Heart left ventricle (tissue), 16 donors: ENCODE measurements at places on chromosomes 5 and 9.

DNA sequence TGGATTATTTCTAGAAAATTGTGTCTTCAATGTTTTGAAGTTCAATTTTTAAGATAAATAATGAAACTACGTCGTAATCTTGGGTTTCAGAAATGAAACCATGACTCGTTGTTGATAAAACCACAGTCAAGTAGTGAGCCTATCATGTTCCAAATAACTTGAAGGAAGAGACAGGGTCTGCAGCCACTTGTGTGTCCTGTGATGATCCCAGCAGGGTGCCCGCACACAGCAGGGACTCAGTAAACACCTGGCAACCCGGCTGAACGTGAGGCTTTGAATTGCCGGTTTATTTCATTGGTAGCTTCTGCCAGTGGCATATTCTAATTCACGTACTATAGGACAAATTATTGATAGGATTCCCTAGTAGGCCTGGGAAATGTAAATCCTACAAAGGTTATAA is 679.6 kb downstream of the IRX1 start:
- no peak for DNase-seq

GRCh38 chr9:128600099-128600498 is 47.7 kb downstream of the SPTAN1 start:
- no peak for DNase-seq

DNA sequence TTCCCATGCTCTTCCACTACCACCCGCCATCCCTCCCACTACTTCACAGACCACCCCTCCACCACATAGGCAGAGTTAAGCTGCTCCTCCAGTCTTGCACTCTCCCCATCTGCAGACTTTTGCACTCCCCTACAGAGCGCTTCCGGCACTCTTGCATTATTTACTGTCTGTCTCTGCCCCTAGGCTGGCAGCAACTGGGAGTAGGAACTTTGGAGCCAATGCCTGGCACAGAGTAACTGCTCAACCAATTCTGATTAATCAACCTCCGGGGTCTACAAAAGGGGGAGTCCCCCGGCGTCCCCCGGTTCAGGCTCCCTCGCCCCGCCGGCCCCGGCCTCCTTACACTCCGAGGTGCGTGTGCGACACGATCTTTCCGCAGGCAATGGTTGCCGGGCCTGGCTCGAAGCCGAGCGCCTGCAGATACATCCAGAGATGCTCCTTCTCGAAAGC is 498 bp downstream of the HAUS6 start:
- no peak for DNase-seq

DNA sequence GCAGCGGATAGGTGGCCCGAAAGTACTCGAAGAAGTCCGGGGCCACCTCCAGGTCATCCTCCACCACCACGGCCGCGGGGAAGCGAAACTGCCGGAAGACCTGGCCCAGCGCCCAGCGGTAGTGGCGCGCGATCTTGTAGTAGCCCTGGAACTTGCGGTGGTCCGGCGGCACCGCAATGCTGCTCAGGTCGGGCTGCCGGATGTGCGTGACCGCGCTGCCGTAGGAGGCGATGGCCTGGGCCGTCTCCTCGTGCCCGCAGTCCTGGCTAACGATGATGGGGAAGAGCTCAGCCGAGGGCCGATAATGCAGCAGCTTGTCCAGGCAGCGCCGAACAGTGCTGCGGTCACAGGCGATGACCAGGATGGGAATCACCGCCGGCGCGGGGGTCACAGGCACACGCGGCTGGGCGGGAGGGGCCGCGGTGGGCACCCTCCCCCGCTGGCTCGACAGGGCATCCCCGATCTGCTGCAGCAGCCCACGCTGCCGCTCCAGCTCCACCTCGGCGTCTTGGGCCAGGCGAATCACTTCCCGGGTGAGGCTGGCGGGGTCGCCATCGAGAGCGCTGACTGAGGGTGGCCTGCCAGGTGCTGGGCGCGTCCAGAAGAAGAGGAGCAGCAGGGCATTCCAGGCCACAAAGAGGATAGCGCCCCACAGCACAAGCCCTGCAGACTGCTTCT is 10.2 kb downstream of the MGAT1 start:
- no peak for DNase-seq

GRCh38 chr9:132583584-132584304 is 1.3 kb downstream of the BARHL1 start:
- DNase-seq, result no peak

DNA sequence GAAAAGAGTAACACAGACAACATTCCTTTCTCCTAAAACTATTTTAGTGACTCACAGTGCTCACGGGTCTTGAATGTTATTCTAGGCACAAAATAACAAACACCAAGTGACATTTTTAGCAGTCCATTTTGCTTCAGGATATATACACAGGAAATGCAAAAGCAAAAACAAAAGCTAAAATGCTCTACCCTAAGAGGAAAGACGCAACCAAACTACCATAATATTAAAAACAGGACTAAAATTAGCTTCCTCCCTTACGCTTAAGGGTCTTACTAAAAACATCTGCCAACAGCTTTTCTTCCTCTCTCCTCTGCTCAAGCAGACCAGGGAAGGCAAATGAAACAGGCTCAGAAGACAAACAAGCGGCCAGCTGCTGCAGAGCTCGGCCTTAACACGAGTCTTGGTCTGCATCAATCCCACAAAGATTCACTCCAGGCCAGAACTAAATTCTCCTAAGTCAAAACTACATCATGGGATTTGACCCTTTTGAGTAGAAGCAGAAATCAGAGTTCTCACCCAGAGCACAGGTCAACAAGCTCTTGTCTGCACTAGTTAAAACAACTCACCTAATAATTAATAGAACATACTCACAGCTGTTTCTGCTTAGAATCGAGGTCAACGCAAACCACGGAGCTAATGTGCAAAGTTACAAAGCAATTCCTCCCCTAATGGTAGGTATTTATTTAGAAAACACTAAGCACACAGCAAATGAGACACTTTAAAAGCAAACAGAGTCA is 62.3 kb downstream of the RAPGEF1 start:
- DNase-seq, result peak; percentile 36

DNA sequence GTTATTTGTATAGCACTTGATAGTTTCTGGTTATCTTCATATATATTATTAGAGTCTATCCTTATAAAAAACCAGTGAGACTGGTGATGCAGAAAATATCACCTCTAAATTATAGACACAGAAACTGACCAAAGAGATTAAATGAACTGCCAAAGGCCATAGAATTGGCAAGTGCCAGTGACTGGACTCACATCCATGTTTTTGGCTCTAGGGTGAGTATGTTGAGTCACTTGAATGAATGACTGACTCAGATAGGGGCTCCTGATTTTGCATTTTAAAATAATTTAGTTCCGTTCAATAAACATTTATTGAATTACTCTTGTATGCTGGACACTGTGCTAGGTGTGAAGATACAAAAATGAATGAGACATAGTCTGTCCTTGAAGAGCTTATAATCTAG is 70.7 kb downstream of the NR2F1 start:
- no peak for DNase-seq

GRCh38 chr5:80763211-80763610 is 108.4 kb upstream of the DHFR start:
- no peak for DNase-seq

- no peak for DNase-seq
Observed at GRCh38 chr9:84604223-84604622, 65.3 kb upstream of the NTRK2 start.

GRCh38 chr5:125113328-125113727 is 366.9 kb upstream of the ZNF608 start:
- no peak for DNase-seq

DNA sequence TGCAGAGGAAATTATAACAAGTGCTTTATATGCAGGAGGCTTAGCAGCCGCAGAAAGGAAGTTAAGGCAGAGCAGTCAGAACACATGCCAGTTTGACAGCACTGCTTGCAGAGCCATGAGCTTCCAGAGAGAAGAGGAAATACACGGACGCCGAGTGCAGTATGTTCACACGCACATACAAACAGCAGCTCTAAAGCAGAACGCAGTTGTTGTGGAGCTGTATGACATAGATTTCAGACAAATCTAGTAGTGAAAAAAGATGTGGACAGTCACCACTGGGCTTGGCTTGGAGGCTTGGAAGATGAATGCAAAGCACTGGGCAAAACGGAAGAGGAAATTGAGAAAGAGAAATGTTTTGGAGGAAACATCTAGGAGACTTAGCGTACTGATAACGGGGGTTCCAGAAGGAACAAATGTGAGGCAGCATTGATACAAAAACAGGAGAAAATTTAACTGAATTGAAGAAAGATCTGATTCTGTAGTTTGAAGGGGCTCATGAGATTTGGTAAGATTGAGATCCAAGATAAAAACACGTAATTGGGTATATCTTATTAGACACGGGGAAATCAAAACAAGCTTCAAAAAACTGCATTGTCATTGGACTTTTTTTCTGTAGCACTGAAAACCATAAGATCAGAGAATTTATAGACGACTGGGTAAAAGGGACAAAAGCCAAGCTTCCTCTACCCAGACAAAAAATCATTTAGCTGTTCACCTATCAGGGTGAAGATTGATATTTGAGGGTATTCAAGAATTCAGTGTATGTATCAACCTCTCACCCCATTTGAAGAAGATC is 19.6 kb upstream of the ROPN1L start:
- DNase-seq, result no peak

- DNase-seq, result no peak
Observed at GRCh38 chr5:120174089-120174488, 290.0 kb upstream of the PRR16 start.

- DNase-seq, result no peak
Observed at GRCh38 chr9:38015266-38015665, 53.8 kb downstream of the SHB start.

DNA sequence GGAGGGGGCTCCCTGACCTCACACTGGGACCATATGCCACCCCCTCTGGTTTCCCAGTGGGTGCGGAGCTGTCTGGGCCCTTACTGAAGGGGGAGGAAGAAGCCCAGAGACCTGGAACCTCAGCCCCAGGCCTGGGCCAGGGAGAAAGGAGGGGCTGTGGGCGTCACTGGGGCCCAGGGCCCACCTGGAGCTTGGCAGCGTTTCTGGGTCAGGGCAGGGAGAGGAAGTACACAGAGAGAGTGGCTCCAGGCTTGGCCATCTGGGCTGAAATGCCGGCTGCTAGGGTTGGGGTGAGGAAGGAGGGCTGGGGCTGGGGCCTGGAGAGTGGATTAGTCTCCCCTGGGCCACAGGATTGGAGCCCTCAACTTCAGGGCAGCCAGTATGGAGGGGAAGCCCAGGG is 6.4 kb upstream of the DAB2IP start:
- DNase-seq, result no peak

GRCh38 chr9:135500071-135500524 is 384 bp upstream of the MRPS2 start:
- no peak for DNase-seq

DNA sequence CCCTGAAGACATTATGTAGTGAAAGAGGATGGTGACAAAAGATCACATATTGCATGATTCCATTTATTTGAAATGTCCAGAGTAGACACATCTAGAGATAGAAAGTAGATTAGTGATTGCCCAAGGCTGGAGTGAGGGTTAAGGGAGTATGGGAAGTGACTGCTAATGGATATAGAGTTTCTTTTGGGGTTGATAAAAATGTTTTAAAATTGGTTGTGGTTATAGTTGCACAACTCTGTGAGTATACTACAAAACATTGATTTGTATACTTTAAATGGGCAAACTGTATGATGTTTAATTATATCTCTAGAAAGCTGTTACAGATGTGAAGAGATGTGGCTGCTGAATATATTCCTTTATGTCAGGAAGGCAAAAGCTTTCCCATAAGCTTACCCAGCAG is 202.8 kb downstream of the CCDC171 start:
- no peak for DNase-seq

GRCh38 chr9:3205421-3206095 is 320.2 kb downstream of the RFX3 start:
- no peak for DNase-seq

GRCh38 chr9:121985792-121986494 is 107.2 kb downstream of the TTLL11 start:
- peak; percentile 81 for DNase-seq

GRCh38 chr5:136120529-136120928 is 12.1 kb upstream of the SMAD5 start:
- DNase-seq, result no peak

DNA sequence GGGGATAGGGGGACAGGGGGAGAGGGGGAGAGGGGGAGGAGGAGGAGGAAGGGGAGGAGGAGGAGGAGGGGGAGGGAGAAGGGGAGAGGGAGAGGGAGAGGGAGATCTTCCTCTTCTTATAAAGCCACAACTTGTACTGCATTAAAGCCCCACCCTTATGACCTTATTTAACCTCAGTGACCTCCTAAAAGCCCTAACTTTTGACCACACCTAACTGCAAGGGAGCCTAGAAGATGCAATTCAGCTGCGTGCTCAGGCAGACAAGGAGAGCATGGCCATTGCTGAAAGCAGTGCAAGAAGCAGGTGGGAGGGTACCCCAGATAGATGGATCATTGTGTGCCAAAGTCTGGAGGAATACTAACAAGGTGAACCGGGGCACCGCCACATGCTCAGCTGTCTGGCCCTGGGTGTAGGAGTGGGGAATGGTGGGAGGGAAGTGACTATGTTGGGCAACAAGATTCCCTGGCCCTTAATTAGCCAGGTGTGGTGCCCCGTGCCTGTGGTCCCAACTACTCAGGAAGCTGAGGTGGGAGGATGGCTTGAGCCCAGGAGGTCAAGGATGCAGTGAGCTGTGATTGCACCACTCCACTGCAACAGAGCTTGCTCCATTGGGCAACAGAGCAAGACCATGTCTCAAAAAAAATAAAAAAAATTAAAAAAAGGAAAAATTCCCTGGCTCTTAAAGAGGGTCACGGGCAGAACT is 125.4 kb upstream of the BOD1 start:
- no peak for DNase-seq

GRCh38 chr9:135677641-135678168 is 14.6 kb downstream of the LCN9 start:
- no peak for DNase-seq

DNA sequence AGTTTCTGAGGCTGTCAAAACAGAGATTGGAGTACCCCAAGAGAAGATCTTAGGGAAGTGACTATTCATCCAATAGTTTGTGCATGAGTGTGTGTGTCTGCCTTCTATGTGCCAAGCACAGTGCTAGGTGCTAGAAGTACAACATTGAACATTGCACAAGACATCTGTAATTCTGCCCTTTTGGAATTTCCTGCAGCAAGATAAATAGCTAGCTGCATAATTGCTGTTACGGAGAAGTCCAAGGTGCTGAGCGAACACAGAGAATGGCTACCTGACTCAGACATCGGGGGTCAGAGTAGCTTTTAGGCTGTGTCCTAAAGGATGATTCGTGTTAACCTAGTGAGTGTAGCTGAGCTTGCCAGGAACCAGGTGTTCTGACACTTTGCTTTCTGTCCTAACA is 44.8 kb downstream of the PAPPA start:
- no peak for DNase-seq

- peak; percentile 57 for DNase-seq
Observed at GRCh38 chr9:124257844-124258606, at the start of gene NEK6. Gene NEK6 (plus strand): TSS chr9:124257949. CDS start chr9:124301965, 44,016 bp downstream.
